PC-9 (cell line): ENCODE measurements at places on chromosomes 11 and 22. TPM values are rescaled to one million over a fixed set of nuclear protein-coding genes. Genes with fewer than 3 reads are reported as not detected.

MRPL17 gene
- total RNA-seq: 35.5 and 42.4 TPM in 2 replicates

- no peak for DNase-seq
Observed at GRCh38 chr22:22855617-22856308, 31.9 kb upstream of the IGLL5 start.

DNA sequence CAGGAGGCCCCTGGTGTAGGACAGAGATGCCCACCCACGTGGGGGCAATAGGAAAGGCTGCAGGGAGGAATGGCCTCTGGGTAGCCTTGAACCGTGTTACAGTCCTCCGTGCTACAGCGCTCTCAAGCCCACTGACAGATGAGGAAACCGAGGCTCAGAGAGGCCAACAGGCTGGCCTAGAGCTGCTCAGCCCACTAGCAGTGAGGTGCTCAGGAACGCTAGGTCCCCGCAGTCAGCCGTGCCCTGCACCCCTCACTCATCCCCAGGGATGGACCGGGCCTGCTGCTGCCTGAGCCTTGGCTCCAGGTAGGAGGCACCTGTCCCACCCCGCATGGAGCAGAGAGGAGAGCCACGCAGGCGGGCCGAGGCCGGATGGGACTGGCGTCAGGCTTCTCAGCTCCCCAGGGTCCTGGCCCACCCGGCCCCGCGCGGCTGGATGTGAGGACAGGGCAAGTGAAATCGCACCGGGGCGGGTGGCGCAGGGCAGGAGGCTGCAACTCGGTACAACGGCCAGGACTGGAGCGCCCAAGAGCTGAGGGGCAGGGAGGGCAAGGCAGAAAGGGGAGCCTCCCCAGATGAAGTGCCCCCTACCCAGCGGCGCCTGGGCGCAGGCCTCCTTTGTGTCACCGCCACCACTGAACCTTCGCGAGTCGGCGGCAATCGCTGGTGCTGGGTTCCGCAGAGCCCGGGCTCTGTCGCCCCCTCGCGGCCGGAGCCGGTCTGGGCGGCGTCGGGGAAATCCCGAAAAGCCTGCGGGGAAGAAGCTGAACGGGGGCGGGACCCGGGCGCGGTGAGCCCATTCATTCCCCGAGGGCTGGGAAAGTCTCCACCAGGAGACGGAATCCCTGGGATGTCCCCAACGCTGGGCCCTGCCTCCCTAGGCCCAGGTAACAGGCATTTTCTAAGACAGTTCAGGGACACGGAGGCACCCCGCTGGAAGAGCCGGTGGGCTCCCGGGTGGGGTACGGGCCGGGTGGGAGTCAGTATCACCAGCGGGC, 8.4 kb upstream of the SLC2A11 start:
- peak; percentile 51 for DNase-seq

GRCh38 chr11:107307991-107308390, 149.6 kb downstream of the CWF19L2 start:
- DNase-seq: no peak

TRIM48 gene
- not detected in 2 replicates for total RNA-seq

DNA sequence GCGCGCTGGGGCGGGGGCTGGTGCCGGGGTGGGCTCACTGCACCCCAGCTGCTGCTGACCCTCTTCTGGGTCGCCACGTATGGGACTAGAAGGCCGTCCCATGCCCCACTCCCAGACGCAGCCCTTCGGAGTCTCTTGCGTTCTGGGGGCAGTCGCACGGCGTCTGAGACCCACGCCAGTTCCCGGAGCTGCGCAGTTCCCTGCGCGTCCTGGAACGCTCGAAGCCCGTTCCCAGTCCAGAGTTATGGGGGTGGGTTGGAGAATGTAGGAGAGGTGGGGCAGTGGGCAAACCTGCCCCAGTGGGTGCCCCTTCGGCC, 375 bp downstream of the LAYN start:
- DNase-seq: peak; percentile 17

DNA sequence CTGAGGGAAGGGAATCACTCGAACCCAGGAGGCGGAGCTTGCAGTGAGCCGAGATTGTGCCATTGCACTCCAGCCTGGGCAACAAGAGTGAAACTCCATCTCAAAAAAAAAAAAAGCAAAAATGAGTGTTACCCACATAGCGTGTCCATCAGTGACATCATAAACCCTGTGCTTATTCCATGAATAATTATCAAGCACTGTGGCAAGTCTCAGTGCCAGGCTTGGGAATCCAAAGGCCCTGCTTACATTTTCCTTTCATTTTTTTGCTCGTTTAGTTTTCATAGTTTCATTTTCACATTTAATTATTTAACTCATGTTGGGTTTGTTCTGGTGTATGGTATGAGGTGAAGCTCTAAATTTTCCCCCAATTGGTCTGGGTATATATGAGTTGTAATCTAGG, 46.5 kb downstream of the NEU3 start:
- no peak for DNase-seq

CAPN1 gene
- total RNA-seq: 502 and 559 TPM in 2 replicates

MOGAT2 gene
- not detected in 2 replicates for total RNA-seq

APOL1 gene
- 27.0 and 33.0 TPM in 2 replicates for total RNA-seq

CAVIN3 gene
- 25.7 and 26.0 TPM in 2 replicates for total RNA-seq

- DNase-seq: no peak
Observed at GRCh38 chr11:23789938-23790371, 706.9 kb upstream of the LUZP2 start.

SMTNL1 gene
- total RNA-seq: not detected in 2 replicates

DNA sequence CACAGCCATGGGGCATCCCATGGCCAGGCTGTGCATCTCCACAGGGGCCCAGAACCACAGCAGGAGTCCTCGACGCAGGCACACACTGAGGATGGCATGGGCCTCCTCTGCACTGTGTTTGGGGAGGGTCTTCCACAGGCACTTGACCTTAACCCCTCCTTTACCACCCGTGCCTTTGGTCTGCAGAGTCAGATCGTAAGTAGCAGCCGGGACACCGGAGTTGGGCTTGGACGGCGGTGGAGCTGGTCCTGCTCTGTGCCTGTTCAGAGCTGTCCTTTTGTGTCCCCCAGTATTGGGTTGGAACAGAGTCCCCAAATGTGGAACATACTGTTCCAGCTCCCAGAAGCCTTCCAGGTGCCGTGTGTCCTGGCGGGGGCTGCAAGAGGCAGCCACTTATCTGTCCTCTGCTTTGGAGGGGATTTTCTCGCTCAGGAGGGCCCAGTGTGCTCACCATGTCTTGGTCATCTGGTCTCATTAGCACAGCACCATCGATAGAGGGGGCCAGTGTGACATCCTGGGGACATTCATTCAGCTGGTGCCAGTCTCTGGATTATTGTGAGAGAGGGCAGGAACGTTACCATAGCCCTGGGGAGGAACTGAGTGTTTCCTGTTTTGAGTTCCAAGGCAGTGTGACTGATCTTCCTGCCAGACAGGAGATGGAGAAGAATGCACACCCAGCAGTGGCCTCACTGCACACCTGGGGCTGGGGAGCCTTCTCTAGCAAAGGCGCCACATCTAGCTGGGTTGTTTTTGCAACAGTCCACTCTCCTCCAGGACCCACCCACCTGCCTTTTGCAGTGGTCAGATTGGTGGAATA, 12.4 kb downstream of the CRELD2 start:
- DNase-seq: peak; percentile 95

GRCh38 chr11:102320679-102321078, 3.4 kb downstream of the BIRC3 start:
- DNase-seq: no peak

GRCh38 chr22:32501836-32502752, 27.5 kb downstream of the FBXO7 start:
- DNase-seq: no peak

OR5P2 gene
- 1.3 and 2.5 TPM in 2 replicates for total RNA-seq

- peak; percentile 48 for DNase-seq
Observed at GRCh38 chr11:75576499-75576918, 14.5 kb downstream of the SERPINH1 start.

- DNase-seq: no peak
Observed at GRCh38 chr11:131370901-131371790, 731 bp downstream of the NTM start.

GRCh38 chr11:75867778-75868374, 52.9 kb downstream of the UVRAG start:
- peak; percentile 14 for DNase-seq

GRCh38 chr11:123578778-123579481, 75.5 kb downstream of the SCN3B start:
- no peak for DNase-seq

DNA sequence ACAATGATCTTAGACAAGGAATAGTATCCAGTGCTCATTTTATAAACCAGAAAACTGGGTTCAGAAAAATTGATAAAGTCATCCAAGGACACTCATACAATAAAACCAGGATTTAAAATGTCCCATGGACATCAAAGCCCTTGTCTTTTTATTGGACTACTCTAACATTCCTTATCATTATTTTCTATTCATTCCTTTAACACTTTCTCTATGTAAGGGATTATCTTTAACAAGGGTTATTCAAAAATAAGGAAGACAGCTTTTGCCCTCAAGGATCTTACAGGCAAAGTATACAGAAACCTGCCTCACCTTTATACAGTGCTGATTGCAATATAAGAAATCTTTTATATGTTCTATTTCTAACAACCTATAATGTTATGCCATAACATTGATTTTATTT, 790.8 kb downstream of the DLG2 start:
- no peak for DNase-seq

C22orf15 gene
- not detected in 2 replicates for total RNA-seq

DNA sequence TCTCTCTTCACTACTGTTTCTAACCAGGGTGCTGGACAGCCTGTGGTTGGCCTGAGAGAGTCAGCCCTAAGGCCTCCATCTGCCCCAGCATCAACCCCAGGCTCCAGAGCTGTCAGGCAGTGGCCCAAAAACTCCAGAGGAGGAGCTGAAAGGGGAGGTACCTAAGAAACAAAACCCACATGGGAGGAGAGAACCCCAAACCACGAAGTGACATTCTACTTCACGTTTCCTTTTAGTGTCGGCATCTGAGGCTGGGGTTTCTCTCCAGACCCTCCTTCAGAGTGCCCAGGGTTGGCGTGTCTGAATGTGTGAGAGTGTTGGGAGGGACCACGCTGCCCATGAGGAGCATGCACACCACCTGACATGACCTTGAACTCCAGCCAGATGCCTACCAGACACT, 69.8 kb upstream of the NNMT start:
- DNase-seq: no peak

DNA sequence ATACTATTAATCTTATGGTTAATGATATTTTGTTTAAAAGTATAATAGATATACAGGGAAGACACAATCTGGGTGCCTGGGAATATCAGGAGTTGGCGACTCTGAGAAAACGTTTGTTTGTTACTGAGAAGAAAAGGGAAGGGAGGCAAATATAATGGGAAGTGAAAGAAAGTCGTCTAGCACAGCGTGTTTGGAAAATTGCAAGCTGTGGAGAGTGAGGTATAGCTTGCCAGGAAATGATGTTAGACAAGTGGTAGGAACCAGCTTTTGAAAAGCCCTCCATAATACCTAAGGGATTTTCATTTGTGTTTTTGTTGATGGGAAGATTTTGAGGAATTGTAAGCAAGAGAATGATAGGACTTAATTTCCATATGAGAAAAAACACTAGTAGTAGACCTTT, 322.2 kb downstream of the LUZP2 start:
- DNase-seq: no peak

DNA sequence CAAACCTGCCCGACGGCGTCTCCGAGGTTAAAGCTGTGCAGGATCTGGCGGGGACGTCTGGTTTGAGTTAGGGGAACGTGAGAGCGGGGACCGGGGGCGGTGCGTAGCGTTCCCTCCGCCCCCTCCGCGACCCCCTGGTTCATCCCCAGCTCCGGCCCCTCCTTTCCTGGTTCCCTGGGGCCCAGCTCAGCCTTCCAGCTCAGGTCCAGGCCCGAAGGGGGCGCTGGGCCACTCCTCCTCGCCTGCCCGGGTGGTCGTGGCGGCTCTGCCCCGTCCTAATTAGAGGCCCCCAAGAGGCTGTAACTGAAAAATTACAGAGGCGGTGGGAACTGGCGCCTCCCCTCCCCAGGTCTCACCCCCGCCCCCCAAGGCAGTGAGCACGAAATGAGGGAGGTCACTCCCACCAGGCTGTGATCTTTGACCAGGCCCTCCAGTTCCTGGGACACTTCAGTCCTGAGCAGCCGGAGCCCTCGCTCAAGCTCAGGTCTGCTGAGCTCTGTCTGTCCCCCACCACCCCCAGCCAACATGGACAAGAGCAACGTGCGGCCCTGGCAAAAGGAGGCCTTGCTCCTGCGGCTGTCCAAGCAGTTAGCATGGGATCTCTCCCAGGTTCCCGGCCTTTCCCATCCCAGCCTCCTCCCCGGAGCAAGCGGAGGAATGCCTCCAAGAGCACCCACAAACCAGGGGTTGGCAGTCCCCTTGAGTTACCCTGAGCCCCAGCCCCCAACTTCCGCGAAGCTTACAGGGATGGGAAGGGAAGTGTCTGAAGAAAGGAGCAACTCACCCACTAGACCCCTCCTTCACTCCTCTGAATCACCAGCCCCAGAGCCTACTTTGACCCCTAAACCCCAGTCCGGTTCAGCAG, 3.3 kb downstream of the CD248 start:
- DNase-seq: no peak

- no peak for DNase-seq
Observed at GRCh38 chr11:119752345-119752871, 23.4 kb upstream of the NECTIN1 start.

SIK2 gene
- 16.2 and 16.6 TPM in 2 replicates for total RNA-seq

- peak; percentile 47 for DNase-seq
Observed at GRCh38 chr22:36571991-36572390, 43.0 kb upstream of the EIF3D start.

DNA sequence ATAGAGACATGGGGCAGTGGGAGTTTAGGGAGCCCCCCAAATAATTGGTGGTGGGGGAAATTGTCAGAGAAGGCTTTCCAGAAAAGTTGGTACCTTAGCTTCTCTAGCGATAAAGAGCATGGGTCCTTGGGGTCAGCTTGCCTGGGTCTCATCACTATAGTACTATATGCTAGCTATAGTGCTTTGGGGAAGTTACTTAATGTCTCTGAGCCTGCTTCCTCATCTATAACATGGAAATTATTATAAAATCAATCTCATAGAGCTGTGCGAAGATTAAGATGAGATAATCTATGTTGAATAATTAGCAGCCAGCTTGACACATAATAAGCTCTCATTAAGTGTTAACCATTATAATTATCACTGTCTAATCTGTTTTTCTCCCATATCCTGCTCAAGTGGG, 41.2 kb downstream of the STIM1 start:
- DNase-seq: no peak

FIBP gene
- 105 and 141 TPM in 2 replicates for total RNA-seq

DNA sequence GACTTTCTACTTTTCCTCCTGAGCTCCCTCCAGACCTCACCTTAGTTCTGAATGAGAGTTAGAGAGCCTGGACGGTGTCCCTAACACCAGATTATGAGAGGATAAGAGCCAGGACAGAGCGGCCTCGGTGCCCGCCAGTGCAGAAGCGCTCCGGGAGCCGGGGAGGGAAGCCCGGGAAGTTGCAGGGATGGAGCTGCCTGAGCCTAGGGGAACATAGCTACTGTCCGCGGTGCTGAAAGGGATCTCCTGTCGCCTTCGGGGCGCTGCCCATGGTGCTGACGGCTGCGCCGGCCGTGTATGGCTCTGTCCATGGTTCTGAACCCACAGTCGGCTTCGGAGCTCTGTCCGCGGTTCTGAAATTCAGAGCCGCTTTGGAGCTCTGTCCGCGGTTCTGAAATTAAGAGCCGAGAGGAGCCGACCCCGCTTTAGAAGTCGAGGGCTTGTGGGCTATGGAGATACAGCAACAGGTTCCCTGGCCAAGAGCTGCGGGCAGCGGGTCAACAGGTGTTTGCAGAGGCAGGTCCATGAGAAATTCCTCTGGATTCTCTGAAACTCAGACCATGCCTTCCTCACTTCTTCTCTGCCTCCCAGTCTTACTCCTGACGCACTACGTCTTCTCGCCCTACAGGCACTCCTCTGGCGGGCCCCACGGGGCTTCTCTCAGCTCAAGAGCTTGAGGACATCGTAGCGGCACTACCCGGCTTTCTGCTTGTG, 814 bp downstream of the NPAS4 start:
- DNase-seq: peak; percentile 74

STT3A gene
- total RNA-seq: 86.1 and 113 TPM in 2 replicates

- DNase-seq: no peak
Observed at GRCh38 chr22:42228483-42228882, 42.0 kb downstream of the TCF20 start.

USP2 gene
- total RNA-seq: 2.1 and 2.7 TPM in 2 replicates
